ENCODE measurements at places on chromosomes 4 and X. TPM values are rescaled to one million over a fixed set of nuclear protein-coding genes. Genes with fewer than 3 reads are reported as not detected.

The GPRIN3 gene
- total RNA-seq, result 5.7 TPM

The ENPEP gene
- total RNA-seq, result 12.2 TPM

The RENBP gene
- total RNA-seq, result 14.7 TPM

The AREG gene
- 4.6 TPM for total RNA-seq

The FRG2 gene
- not detected for total RNA-seq

The YY2 gene
- total RNA-seq, result 0.79 TPM

The CLDN24 gene
- not detected for total RNA-seq

The FGFR3 gene
- 5.4 TPM for total RNA-seq

The PPP1R3F gene
- 22.5 TPM for total RNA-seq

The SLC7A11 gene
- 3.3 TPM for total RNA-seq

The EXOC1L gene
- not detected for total RNA-seq

The PDE6B gene
- total RNA-seq, result 4.7 TPM

The TEC gene
- total RNA-seq, result 1.8 TPM

Data from left cardiac atrium (tissue), 4 donors.